Testis (tissue), 5 donors: ENCODE measurements at places on chromosomes 6 and 20.
A peak's percentile ranks its signal among the peaks of the same experiment; 100 is the strongest.

DNA sequence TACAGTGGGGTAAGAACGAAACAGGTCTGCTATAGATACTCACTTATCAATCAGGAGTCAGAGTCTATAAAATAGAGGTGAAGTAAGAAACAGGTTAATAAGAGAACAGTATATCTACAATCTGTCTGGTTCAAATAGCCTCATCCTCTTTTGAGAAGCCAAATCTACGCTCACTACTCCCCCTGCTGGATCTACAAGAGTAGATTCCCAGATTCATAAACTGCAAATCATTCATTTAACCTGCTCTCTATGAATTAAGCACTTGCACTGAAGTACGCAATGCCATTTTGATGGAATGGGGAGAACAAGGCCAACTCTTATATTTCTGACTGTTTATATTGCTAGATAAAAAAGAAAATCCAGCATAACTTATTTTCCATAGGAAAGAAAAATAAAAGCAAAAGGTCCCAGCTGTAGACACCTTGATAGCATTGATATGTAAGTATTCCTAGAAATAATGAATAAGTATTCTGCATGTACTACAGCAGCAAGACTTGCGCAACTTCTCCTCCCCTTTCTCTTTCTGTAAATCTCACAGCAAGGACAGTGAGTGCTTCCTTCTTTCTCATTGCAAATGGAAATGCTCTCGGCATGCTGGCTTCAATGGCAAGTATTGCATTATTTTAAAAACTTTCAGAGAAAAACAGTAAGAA lies 92.3 kb downstream of the RFX6 start:
- peak; percentile 21 for DNase-seq

DNA sequence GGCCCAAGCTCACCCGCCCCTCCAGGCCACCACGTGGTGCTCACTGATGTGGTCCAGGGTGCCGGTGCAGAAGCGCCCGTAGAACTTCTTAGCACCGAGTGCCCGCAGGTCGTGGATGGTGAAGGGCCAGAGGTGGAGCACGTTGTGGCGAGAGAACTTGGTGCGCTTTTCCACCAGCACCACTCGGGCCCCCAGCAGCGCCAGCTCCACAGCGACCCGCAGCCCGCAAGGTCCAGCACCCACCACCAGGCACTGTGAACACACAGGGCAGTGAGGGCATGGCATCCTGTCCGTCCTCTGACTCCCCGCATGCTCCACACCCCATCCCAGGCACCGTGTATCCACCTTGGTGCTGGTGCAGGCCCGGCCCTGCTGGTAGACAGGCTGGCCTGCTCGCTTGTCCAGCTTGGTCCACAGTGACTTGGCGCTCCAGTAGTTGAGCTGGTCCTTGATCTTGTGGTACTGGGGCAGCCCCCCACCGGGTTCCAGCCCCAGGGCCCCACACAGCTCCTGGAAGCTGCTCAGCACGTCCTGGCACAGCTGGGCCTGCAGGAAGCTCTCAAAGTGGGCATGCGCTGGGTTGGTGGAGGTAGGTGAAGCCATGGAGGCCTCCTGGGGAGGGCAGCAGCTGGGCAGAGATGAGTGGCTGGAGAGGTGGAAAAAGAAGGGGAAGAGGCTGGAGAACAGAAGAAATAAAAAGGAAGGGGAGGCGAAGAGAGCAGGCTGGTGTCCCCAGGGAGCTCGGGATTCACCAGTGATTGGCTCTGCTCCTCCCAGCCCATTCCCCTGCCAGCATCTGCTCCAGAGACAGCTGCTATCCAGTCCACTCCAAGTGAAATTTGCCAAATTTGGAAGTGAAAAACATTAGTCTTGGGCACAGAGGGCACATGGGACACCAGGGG lies 1.7 kb downstream of the MICAL1 start:
- peak; percentile 61 for DNase-seq

DNA sequence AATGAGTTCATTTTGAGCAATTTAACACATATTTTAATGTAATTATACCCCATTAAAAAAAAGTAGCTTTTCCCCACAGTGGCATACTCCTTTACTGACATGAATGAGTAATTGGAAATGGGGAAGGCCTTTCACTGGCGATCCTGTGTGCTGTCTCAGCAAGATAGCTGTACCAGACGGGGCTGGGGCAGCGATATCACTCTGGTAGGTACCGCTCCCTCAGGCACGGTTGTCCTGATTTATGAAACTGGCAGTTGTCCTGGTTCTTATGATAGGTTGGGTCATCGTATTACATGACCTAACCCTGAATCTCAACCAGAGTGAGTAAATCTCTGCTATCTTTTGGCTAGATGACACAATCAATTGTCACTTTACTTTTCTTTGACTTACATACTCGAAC lies 355.0 kb upstream of the MAP3K7 start:
- no peak for DNase-seq

DNA sequence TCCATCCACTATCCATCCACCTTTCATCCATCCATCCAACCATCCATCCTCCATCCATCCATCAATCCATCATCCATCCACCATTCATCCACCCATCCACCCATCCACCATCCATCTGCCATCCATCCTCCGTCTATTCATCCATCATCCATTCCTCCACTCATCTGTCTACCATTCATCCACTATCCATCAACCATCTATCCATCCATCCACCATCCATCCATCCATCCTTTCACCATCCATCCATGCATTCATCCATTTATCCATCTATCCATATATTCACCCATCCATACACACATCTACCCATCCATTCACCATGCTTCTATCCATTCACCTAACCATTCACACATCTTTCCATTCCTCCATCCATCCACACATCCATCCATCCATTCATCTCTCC lies 207.0 kb upstream of the CDH4 start:
- DNase-seq, result no peak
